ENCODE measurements at places on chromosomes 13 and 19. TPM values are rescaled to one million over a fixed set of nuclear protein-coding genes. Genes with fewer than 3 reads are reported as not detected.

The PPM1N gene
- total RNA-seq: 0.31 TPM

DNA sequence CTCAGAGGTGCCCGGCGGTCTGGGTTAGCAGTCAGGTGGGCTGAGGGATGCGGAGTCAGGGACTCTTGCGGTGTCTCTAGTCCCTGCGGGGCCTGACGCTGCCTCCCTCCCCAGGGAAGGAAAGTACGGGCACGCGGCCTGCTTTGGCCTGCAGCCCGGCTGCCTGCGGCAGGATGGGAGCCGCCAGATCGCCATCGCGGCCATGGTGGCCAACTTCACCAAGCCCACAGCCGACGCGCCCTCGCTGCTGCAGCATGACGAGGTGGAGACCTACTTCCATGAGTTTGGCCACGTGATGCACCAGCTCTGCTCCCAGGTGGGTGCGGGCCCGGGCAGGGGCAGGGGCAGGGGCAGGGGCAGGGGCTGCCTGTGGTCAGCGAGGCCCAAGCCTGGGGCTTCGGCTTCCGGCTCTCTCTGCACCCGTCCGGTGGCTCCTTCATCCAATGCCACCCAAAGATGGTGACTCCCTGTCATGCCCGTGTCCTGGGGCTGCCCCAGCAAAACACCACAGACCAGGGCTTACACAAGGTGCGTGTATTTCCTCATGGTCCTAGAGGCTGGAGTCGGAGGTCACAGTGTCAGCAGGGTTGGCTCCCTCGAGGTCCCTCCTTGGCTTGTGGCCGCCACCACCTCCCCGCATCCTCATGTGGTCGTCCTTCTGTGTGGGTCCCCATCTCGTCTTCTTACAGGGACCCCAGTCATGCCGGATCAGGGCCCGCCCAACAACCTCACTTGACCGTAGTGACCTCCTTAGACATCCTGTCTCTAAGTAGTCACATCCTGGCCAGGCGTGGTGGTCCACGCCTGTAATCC lies 11.3 kb upstream of the ZNF554 start:
- no peak for DNase-seq

DNA sequence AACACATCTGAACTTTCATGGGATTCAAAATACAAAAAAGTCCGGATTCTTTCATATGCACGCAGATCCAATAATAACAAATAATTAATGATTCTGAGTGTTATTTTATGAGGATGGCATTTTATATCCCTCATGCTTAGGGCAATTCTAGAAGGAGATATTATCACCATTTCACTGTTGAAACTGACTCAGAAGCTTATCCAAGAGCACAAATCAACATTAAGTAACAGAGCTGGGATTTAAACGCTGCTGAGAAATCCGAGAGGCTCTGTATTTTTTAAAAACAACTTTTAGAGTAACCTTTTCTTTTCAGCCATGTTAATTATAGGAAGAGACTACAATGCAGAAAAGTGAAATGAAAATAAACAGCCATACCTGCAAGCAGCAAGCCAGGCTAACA lies 30.3 kb downstream of the ATP7B start:
- no peak for DNase-seq

DNA sequence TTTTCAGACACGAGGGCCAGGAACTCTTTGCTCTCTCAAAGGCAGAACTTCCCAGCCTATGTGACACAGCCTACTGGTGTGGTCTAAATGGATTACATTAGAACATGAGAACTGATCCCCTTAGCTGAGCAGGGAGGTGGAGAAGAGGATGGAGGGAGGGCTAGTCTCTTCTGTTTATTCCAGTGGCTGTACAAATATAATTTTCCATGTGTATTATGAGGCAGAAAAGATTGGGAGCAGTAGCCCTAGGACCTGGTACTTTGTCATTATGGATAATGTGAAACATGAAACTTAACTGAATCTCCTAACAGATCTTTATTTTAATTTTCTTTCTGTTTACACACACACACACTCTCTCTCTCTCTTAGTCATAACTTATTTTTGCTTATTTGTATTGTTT lies 82.1 kb downstream of the WDFY2 start:
- no peak for DNase-seq

The B3GLCT gene
- 20.0 TPM for total RNA-seq

DNA sequence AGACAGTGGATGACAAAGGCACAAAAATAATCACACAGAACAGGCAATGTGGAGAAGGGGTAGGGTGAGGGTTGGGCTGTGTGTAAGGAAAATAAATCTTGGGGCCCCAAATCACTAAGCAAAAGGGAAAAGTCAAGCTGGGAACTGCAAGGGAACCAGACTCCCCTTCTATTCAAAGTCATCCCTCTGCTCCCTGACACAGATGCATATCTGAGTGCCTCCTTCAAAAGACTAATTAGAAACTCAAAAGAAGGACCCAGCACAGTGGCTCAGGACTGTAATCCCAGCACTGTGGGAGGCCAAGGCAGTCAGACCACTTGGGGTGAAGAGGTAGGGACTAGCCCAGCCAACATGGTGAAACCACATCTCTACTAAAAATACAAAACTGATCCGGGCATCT lies 18.3 kb downstream of the ZNF611 start:
- no peak for DNase-seq

The URAD gene
- not detected for total RNA-seq

- no peak for DNase-seq
Observed at GRCh38 chr19:49151267-49152118, 3.7 kb downstream of the HRC start.

GRCh38 chr19:30883071-30883470 lies 466.2 kb downstream of the TSHZ3 start:
- DNase-seq: no peak

- DNase-seq: no peak
Observed at GRCh38 chr13:59266478-59267063, 897.2 kb downstream of the DIAPH3 start.

The ZNF382 gene
- total RNA-seq: 10.0 TPM

The ZNF526 gene
- total RNA-seq: 20.6 TPM

DNA sequence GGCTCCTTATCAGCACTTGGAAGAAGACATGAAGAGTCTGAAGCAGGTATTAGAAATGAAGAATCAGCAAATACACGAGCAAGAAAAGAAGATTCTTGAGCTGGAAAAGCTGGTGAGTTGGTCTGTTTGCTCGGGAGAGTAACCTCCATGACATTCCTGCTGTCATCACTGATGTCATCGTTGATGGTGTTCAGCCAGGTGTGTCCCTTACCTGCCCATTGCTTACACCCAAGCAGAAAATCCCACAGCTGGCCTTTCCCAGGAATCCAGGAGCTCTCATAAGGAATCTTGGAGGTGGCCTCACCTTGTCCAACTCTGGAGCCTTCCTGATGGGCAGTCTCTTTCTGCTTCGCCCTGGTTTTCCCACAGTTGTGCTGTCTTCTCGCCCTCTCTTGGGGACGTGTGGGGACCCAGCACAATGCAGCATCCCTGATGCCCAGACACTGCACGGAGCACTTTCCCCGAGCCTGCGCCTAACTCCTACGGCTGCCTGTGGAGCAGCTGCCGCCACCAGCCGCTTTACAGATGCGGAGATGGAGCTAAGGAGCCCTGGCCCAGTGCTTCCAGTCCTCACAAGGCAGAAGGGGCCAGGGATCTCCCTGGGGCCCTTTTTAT lies 97.0 kb downstream of the SLC7A1 start:
- DNase-seq: no peak

The FXYD1 gene
- not detected for total RNA-seq

GRCh38 chr13:36454121-36454520 lies 21.8 kb downstream of the CCNA1 start:
- no peak for DNase-seq

GRCh38 chr13:37481011-37481884 lies 117.3 kb downstream of the POSTN start:
- DNase-seq: peak; percentile 25

DNA sequence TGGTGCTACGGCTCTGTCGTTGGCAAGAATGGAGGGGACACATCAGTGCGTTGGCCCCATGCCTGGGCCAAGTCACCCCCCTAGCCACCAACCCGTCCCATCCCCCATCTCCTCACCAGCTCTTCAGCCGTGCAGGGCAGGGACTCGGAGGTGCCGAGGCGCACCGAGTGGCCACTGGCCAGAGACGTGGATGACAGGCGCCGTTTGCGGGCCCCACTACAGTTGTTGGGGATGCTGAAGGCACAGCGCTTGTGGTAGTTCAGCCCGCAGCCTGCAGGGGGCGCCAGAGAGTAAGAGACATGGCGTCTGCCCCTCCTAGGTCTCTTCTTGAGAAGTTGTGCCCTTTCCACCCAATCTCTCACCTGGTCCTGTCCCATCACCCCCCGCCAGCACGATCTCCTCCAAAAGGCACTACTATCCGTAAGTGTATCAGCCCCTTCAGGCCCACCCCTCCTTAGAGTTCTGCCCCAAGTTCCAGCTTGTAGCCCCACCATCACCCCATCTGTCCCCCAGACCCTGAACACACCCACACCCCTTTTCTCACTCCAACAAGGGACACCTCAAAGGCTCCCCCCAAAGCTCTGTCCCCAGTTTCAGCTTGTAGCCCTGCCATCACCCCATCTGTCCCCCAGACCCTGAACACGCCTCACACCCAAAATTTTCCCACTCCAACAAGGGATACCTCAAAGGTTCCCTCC lies 12.4 kb downstream of the PRKD2 start:
- no peak for DNase-seq

The CGB2 gene
- not detected for total RNA-seq

The TNFSF11 gene
- not detected for total RNA-seq

DNA sequence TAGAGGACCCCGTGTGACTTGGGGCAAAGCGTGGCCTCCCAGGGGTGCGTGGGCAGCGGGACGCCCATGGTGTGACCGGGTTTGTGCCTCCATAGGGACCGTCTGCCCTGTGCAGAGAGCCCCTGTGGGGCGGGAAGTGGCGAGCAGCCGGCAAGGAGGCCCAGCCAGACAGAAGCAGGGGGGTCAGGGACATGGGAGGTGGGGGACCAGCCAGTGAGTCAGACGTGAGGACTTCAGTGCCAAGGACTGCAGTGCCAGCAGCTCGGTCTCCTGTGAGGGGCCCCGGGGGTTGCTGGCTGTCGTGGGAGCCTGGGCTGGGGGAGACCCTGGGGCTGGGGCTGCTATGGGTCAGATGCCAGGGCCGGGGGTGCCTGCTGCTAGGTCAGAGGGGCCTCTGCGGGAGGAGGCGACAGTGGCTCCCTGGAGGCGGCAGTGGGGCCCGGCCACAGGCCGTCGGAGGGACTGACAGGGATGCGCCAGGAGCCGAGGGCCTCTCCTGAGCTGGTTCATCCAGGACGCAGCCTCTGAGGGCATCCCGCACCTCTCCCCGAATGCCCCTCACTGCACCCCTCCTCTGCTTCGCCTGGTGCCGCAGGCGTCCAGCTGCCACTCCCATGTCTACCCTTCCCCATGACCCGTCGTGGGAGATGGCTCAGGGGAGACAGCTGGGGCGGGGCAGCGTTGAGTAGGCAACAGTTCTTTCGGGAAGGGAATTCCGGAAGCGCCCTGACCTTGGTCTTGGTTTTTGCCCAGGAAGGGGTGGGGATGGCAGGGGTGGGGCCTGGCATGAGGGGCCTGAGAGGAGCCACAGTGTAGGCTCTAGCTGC lies 80.0 kb downstream of the KDM4B start:
- DNase-seq: peak; percentile 89

Data from A172 (cell line).